ENCODE measurements at places on chromosomes 1 and 21.

DNA sequence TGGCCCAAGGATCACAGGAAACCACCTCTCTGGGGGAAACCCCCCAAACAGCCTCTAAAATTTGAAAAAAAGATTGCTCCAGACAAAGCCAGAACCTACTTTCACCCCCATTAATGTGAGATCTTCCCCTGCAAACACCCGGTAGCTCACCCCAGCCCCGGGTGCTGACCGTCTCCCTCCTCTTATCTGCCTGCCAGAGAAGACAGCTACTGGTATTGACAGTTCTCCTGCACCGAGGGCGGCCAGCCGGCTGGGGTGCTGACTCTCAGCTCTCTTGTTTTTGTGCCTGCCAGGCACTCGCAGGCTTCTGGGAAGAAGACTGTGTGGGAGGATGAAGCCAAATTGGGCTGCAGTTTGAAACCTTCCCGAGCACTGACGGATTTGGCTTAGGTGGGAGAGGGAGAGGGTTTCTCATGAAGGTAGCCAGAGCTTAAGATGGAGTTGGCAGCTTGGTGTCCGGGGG, 48.2 kb downstream of the RASSF5 start:
- no peak for DNase-seq

- no peak for DNase-seq
These were observed 30.7 kb downstream of the SHISAL2A start for GRCh38 chr1:52663716-52664115.

- no peak for DNase-seq
These were observed 54.2 kb downstream of the PTPRU start for GRCh38 chr1:29290414-29290985.

- DNase-seq = no peak
These were observed 168.1 kb downstream of the AMY1C start for GRCh38 chr1:103917795-103918194.

- no peak for DNase-seq
These were observed 33.3 kb upstream of the PGBD5 start for GRCh38 chr1:230459465-230459864.

DNA sequence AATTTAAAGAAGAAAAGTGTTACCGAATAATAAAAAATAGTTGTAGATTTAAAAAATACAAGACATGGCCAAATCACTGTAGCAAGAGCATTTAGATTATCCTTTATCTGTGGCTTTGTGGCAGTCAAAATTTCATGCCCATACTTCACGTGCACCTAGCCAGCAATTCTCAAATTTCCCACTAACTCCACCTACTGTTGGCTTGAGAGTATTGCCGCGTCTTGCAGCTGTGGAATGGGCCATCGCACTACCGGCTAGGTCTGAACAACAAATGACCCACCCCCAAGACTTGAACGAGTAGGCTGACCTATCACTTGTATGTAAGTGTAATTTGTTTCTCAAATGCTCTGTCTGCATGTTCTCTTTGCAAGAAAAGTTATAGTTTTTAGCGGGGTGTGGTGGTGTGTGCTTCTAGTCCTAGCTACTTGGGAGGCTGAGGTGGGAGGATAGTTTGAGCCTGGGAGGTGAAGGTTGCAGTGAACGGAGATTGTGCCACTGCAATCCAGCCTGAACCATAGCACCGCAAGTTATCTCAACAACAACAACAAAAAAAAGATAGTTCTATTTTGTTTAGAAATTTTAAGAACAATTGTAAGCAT, 4.1 kb downstream of the KRTAP13-4 start:
- DNase-seq = no peak

GRCh38 chr1:90591970-90592356, 125.1 kb downstream of the BARHL2 start:
- DNase-seq = no peak

GRCh38 chr1:109794319-109795132, 30.8 kb upstream of the EPS8L3 start:
- DNase-seq = no peak

- no peak for DNase-seq
These were observed 568.4 kb downstream of the PLA2G4A start for GRCh38 chr1:187396929-187397796.

DNA sequence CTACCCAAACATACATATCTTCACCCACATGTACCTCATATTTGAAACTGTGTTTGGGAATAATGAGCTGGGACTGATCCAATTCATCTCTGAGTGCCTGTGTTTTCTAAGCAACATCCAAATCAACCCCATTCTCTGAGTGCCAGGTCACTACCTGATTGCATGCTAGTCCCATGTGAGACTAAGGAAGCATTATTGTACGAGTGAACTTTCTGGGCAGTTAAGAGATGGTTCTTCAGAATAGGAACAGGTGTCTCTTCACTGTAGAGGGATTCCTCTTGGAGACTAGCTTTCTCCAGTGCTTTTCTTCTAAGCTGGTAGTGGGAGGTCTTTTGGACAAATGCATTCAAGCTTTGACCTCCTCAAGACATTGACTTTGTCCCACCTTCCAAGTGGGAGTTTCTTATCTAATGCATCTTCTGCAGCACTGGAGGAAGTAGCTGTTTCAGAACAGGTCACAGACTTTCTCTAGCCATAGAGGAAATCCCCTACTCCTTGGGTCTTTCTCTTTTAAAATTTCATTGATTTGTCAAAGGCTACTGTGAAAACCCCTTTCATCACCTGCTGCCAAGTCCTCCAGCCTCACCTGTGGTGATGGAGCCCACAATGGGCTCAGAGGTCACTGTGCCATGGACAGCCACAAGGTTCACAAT, 172.0 kb upstream of the KIAA0040 start:
- DNase-seq = no peak

GRCh38 chr1:156476501-156477298, 23.9 kb downstream of the MEF2D start:
- DNase-seq = no peak

- DNase-seq = no peak
These were observed 9.6 kb downstream of the CCDC185 start for GRCh38 chr1:223402790-223403142.

GRCh38 chr1:205382561-205382960, 25.8 kb upstream of the KLHDC8A start:
- DNase-seq = no peak

GRCh38 chr1:40886318-40887011, 24.3 kb upstream of the CITED4 start:
- no peak for DNase-seq

DNA sequence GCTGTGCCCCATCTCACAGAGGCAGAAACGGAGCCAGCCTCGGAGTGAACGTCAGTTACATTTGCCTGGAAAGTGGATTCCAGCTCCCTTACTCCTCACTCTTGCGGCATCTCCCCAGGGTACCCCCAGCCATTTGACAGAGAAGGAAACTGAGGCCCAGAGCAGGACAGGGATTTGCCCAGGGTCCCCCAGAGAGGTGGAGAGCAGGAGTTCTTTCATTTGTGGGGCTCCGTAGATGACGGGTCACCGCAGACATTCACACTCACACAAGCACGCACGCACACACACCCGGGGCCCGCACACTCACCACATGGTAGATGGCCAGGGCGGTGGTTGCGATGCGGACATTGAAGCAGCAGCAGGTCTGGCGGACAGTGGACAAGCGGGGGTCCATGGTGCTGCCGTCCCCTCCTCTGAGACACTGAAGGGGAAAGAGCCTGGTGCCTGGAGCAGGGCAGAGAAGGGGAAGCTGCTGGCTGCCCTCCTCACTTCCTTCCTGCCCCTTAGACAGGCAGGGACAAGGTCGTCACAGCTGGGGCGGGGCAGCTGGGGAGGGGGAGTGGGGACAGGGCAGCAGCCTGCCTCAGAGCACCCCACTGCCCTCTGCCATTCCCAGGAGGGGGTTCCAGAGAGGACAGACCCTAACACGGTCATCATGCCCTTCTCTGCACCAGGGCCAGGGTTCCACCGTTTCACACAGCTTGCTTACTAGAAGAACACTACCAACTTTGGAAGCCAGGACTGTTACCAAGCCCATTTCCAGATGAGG, at the start of gene LAPTM5:
TSS of gene LAPTM5 (minus strand) at position 423 of the 769 bp plus-strand sequence. CDS start at position 394, 29 bp downstream.
- DNase-seq = peak; percentile 20

GRCh38 chr1:55870106-55870505, 654.9 kb upstream of the USP24 start:
- DNase-seq = no peak

DNA sequence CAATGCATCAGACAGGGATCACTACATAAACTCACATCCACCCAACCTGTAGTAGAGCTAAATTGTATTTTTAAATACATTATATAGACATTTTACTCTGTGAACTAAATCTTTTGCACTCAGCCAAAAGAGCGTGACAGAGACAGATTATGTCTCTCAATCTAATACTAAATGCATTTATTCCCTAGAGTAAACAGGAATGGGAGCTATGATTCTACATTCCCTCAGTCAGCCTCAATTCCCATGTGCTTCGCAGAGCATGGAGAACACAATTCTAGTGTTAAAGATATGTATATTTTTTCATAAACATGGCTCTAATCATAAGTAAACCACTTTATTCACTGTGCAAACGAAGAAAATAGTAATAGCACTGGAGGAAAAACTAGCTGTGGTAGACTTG, 16.5 kb downstream of the PIGK start:
- no peak for DNase-seq

DNA sequence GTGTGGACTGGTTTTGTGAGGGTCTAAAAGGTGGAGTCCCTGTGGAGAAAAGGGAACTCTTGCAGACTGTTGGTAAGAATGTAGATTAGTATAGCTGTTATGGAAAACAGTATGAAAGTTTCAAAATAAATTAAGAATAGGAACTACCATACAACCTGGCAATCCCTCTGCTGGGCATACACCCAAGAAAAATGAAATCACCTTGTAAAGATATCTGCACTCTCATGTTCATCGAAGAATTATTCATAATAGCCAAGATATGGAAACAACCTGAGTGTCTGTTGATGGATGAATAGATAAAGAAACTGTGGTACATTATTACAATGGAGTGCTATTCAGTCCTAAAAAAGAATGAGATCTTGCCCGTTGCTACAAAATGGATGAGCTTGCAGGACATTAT, 109.6 kb downstream of the TBX19 start:
- DNase-seq = no peak

DNA sequence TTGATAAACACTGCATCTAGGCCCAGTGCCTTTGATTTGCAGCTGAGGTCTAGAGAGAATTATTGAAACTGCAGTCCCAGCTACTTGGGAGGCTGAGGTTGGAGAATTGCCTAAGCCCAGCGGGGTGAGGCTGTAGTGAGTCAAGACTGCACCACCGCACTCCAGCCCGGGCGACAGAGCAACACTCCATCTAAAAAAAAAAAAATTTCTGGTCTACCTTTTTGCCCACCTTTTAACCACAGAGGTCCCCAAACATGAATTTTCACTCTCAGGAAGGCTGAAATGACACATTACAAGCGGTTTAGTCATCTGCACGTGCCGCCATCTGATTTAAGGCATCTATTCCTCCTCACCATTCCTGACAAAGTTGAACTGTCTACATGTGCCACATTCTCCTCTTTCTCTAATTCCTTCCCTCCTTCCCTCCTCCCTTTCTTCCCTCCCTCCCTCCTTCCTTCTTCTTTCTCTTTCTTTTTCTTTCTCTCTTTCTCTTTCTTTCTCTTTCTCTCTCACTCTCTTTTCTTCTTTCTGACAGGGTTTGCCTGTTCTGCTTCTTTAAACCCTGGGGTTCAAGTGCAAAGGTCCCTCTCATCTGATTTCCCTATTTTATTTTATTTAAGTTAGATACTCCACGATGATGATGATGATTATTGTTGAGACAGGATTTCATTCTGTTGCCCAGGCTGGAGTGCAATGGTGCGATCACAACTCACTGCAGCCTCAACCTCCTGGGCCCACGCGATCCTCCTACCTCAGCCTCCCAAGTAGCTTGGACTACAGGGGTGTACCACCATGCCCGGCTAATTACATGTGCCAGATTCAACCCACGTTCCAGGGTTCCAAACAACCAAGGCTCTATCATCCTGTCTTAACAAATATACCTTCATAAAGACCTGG, 3.0 kb upstream of the SOD1 start:
- no peak for DNase-seq

DNA sequence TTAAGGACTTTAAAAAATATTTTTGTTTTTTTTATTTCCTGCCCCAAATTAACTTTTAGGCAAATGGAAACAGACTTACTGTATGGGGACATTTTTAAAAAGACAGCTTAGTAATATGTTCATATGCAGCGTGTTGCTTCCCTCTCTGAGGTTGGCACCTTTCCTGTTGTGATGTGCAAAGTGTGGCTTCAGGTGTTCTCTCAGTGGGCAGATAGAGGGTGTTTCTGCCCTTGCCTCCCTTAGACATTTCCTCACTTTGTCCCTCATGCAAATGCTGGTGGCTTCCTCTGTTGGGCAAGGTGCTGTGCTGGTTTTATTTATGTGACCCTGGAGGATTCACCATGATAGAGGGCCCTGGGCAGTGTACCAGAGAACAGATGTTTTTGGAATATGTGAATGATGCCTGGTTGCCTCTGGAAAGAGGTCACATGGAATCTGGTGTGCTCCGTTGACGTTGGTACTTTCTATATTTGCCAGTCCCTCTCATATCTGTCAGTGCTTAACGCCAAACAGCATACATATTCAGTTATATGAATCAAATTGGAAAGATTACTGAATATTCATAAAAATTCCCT, 123.5 kb downstream of the PATJ start:
- no peak for DNase-seq

DNA sequence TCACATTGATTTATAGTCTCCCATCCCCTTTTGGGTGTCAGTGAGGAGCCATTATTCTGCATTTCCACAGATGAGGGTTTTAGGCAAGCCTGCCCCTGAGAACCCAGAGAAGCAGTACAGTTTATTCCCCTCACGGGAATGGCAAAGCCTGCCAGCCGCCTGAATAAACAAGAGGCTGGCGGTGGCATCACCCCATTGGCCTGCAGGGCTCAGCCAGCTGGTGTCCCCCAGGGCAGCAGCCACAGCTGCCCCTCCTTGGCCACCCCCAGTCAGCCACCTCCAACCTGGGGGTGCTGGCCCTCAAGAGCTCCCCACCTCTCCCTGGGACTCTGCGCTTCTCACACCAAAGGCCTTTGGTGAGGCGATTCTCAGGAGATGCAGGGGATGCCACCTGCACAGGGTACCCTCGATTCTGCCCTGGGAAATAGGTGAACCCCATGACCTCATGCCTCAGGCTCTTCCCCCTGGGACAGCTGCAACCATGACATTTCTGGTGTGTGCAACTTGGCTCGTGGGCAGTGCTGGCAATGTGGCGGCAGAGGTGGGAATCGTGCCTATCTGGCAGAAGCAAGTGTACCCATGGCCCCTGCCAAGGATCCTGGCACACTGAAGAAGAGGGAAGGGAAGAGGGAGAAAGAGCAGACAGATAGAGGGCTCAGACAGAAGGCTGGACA, 14.0 kb downstream of the OLFML2B start:
- DNase-seq = no peak

GRCh38 chr1:108962681-108963051, 618 bp downstream of the CLCC1 start:
- DNase-seq = peak; percentile 4

- DNase-seq = no peak
These were observed at the start of gene CCDC17 for GRCh38 chr1:45623972-45624371. Gene CCDC17, minus strand, starts transcription at chr1:45624054. Its CDS starts 145 bp downstream, at chr1:45623909.

Data from stimulated activated CD8-positive, alpha-beta memory T cell treated with anti-CD3 and anti-CD28 coated beads, Interleukin-2, amount 100 ng/mL, for 1 hour (primary cell).